Activated T-cell treated with anti-CD3 and anti-CD28 coated beads, Interleukin-2, amount 50 U/mL, for 24 hours (primary cell): ENCODE measurements at places on chromosomes 12 and 14.

DNA sequence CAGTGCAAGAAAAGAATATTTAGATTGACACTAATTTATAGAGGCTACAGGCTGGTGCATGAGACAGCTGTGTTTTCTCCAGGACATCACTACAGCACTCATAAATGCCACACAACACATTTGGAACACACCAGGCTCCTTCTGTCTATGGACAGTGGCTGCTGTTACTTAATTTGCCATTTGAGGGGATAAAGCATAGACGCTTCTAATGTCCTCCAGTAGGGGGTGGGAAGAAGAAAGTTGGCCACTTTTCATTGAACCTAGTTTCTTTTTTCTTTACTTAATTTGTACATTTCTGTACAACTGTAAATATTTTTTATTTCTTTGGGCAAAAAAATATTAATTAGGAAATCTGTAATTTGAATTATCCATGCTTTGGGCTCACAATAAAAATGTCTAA lies 12.4 kb upstream of the RTN1 start:
- DNase-seq, result no peak

DNA sequence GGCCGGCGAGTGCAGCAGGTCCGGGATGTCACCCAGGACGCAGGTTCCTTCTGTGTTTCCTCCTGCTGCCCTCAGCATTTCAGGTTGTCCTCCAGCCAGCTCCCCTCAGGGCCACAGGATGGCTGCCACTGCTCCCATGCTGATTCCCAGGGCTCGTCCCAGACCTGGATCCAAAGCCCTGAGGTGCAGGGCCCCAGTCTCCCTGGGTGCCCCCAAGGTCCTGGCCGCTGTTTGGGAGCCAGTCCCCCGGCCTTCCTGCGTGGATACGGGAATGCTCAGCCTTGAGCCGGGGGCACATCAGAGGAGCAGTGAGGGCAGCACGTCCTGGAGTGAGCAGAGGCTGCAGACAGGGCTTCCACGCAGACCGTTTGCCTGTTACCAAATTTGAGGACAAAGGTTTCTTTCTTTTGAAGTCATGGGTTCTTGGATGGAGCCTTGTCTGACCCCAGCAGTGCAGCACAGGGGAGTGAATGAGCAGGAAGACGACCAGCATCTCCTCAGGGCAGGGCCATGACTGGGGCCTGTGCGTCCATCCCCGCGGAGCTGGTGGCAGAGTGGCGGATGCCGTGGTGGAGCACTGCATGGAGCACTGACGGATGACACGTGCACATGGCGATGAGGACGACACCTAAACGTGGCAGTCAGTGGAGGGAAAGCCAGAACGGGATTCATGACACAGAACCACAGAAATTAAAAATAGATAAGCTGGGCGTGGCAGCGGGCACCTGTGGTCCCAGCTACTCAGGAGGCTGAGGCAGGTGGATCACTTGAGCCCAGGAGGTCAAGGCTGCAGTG lies 12.5 kb upstream of the CACNA2D4 start:
- peak; percentile 6 for DNase-seq

GRCh38 chr12:112979041-112979680 lies 842 bp downstream of the OAS2 start:
- peak; percentile 68 for DNase-seq

GRCh38 chr12:84047881-84048280 lies 864.7 kb downstream of the SLC6A15 start:
- DNase-seq, result no peak

DNA sequence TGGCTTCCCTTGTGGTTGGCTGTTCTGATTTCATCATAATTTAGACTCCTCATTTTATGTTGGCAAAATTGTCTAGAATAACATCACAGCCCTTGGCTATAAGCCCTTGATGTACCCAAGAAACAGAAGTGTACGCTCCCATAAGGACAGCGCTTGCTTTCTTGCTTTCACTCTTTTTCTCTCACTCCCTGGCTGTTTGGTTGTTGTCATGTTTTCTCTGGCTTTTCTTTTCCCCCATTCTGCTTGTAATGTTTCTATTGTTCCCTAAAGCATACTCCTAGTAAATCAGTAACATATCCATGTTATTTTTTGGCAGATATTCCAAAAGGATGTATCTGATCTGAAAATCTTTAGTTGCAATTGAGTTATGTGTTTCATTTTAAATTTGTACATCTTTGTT lies 530.5 kb downstream of the NOVA1 start:
- no peak for DNase-seq

DNA sequence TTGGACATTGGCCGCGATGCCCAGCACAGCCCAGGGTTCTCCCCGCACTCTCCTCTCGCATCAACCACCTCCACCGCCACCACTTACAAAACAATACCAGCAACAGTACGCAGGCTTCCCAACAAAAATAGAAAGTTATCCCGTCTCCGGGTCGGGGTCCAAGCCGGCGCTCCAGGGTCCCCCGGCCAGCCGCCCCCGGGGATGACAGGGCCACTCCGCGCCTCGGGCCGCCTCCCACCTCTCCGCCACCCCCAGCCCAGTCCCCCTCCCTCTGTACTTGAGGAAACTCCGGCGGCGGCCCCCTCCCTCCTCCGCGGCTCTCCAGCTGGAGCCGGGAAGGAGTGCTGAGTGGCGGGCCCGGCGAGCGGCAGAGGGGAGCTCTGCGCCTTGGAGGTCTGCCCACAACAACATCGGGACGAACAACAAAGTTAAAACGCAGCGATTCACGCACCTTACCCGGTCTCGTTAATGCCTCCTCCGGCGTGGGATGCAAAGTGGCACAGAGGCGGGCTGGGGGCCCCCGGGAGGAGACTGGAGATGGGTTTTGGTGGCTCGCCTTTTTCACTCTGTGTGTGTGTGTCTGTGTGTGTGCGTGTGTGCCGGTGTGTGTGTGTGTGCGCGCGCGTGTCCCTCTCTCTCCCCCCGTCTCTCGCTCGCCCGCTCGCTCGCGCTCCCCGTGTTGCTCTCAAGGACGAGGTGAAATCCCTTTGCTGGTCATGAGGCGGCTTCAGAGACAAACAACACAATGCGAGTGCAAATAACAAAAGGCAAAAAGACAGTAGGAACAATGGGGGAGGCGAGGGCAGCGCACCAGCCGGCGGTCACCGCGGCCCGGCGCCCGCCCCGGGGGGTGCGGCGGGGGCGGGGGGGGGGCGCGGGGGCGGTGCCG lies 386.8 kb downstream of the BCAT1 start:
- peak; percentile 33 for DNase-seq

DNA sequence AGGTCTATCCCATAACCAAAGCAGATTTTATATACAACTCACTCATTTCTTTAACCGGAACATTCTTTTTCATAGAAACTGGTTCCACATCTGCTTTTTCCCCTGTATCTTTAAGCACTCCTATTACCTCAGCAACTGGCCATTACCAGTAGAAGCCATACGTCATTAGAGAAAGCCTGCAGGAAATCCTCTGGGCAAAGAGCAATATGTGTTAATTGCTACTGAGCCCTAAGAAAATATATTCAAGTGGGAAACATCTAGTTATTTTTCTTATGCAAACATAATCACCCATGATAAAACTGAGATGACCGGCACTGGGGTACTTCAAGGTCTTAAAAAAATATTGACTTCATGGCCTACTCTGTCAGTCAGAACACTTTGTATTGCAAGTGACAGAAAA lies 28.2 kb upstream of the CPSF6 start:
- DNase-seq, result no peak

DNA sequence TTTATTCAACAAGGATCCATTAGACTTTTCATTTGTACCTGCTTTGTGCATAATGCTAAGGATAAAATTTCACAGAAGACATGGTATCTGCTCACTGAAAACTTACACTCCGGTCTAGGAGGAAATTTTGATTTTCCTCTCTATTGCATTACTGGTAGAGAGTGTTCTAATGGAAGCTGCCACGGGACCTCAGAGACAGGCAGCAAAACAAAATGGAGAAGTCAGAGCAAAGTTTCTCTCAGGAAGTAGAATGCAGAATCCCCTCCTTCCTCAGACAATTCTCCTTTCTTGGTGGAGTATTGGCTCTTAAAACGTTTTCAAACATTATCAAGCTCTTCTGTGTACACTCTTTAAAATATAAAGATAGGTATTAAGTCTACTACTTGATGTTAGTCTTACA lies 12.3 kb downstream of the CLEC2B start:
- no peak for DNase-seq

- no peak for DNase-seq
These were observed 291.1 kb downstream of the DIO2 start for GRCh38 chr14:79920180-79920692.

DNA sequence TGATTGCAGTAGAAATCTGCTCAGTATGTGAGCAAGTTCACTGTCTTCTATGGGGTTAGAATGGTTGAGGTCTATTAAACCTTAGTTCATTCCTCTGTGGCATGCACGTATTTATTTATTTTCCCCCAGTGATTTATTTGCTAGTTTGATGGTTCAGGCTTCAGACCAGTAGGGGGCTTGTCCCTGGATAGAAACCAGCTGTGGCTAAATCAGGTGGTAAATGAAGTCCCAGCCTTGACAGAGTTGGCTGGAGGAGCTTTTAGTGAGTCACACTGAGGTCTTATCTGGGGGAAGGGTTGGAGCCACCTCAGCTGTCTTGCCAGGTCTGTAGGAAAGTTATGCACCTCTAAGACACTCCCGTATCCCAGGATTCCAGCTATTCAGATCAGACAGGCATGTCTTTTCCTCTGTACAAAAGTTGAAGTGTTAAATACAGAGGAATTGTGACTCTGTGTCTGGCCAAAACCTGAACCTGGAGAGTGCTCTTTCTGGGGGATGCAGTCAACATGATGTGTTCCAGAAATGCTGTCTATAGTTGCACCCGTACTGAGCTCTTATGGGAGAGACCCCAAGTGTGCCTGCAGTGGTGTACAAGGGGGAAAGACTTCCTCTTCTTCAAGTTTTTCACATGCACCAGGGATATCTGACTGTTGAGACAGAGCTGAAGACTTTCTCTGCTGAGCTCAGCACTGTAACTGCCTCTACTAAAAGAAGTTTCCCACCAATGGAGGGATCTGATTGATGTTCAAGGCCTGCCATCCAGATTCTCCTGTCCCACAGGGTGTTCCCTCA lies 1322.1 kb downstream of the TMEM121 start:
- no peak for DNase-seq

DNA sequence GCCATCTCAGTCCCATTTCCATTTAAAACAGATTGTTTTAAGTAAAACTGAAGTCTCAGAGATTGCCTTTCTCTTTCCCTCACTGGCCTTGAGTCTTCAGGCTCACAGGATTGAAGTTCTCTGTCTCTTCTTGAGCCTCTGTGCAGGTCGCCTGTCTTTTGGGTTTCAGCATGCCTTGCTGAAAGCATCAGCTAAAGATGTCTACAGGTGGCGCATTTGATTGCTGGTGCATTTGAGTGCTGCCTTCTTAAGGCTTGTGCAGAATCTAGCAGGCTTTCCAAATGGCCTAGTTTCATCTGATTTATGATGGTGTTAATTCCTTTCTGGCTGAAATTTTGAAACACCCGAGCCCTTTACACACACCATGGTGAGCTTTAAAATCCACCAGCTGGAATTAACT lies 1062.2 kb upstream of the FBXO33 start:
- no peak for DNase-seq

DNA sequence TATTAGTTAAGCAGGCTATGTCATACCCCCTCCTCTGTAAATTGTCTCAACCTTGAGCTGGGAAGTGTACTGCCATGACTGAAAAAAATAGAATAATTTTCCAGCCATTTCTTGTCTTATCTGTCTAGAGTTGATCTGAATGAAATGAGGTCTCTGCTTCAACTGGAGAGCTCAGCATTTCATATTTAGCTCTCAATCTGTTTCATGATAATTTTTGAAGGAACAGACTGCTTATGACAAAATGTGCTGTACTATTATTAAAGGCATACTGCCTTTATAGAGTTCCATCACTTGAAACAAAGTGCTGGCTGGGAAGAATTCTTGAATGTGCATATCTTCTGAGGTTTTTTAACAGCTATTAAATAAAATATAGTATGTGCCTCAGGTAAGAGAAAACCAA lies 19.1 kb downstream of the PTPRO start:
- DNase-seq, result no peak

DNA sequence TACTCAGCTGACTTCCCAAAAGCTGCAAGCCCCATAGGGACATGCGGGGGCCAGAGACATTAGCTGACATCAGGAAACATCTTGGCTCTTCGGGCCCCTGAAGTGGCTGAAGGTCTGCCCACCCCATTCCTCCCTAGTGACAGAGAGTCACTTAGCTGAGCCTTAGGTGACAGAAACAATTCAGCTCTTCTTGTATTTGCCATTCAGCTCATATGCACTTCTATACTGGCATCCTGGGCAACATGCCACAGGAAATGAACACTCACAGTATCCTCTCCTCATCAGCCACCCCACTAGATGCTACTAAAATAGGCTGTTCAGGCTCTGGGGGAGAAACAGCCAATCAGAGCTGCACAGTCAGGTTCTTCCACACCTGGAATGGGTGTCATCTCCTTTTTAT lies 3.4 kb downstream of the DCTN2 start:
- no peak for DNase-seq

- DNase-seq, result no peak
These were observed 92.8 kb downstream of the NINJ2 start for GRCh38 chr12:570435-570920.

- no peak for DNase-seq
These were observed 40.0 kb downstream of the FRS2 start for GRCh38 chr12:69509904-69510827.

DNA sequence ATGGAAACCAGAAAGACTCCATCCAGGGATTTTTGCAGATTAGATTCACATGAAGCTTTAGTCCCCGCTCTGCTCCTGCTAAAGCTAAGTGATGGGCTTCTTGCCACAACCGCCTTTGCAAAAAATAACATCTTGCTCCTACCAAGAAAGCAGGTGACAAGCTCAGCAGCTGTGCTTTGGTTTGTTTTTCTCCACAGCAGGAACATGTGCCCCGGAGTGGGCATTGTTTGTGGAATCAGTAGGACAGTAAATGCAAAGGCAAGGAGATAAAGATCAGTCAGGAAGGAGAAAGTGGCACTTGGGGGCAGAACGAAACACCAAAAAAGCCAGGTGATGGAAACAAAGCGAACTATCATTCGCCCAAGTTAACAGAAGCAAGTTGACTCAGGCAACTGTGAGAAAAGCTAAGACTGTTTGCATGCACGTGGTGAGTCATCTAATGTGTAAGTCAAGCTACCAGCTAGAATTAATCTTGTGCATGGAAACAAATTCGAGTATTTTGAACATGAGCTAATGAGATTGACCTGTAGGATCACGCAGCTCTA lies 165.5 kb upstream of the PLXNC1 start:
- DNase-seq, result peak; percentile 34

DNA sequence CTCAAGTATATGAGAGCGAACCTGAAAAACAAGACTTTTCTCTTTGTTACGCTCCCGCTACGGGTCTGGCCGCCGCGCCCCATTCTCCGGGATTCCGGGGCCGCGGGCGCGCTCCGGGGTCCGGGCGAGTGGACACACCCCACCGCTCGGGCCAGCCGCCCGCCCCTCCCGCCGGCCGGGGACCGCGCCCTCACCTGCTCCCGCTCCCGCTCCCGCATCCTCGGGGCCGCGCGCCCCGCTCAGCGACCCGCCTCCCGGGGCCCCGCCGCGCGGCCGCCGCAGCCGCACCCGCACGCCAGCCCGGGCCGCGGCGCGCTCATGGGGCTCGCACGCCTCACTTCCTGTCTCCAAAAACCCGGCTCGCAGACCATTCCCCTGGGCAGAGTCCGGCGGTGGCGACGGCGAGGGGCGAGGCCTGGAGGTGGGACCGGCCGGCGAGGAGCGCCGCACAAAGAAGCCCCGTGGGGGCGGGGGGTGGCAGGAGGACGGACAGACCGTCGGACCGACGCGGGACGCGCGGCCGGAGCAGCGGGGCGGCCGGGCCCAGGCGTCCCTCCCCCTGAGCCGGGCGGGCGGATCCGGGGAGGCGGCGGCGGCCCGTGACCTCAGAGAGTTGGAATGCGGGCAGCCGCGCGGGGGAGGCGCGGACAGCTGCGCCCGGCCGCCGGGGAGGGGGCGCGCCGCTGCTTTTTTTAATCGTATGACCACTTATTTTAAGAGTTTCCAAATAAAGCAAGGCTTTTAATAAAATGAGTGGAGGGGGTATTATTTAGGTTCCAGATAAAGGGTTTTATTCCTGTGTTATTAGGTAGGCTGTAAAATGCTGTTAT lies at the start of gene PTPN21:
Gene PTPN21, minus strand, starts transcription at position 551 of the 830 bp plus-strand sequence. CDS start 4,590 bp downstream, outside the sequence.
- DNase-seq, result no peak
